NB4 (cell line): ENCODE measurements at places on chromosomes 4 and X.
A peak's percentile ranks its signal among the peaks of the same experiment; 100 is the strongest.

DNA sequence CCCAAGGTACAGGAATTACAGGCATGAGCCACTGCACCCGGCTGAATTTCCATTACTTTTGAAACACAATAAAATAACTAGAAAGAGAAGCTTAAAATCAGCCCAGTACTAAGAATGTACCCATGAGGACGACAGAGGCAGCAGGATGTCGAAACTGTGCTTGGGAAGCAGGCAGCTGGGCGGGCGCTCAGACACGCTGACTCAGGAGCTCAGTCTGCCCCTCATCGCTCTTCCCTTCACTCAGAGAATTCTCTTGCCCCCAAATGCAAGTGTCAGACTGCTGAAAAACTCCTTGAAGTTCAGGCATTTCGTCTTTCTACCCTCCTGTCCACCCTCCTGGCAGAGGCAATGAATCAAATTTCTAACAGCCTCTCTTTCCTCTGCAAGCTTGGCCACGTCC is 41.0 kb upstream of the CDKN2AIP start:
- DNase-seq = peak; percentile 40

GRCh38 chr4:130238121-130238520 is 1142.2 kb downstream of the C4orf33 start:
- DNase-seq = no peak

GRCh38 chr4:53974561-53974960 is 89.8 kb downstream of the CHIC2 start:
- no peak for DNase-seq

- DNase-seq = no peak
These were observed 87.8 kb downstream of the GATB start for GRCh38 chr4:151672996-151673395.

DNA sequence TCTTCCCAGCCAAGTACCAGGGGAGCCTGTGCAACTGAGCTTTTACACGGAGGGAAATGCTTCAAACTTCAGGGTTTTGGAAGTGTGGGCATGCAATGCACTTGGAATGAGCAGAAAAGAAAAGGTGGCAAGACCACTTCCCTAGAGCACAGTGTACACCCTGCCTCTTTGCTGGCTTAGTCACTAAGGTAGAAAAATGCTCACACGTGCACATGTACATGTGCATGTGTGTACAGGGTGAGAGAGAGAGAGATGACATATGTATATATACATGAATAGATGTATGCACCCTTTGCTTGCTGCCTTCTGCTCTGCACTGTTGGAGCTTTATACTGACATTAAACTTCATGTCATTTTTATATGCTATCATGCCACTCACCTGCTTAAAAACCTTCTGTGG is 7.9 kb upstream of the KLF3 start:
- no peak for DNase-seq

- no peak for DNase-seq
These were observed 36.7 kb upstream of the SORCS2 start for GRCh38 chr4:7155590-7156071.

GRCh38 chr4:57195622-57196021 is 85.4 kb upstream of the IGFBP7 start:
- no peak for DNase-seq

DNA sequence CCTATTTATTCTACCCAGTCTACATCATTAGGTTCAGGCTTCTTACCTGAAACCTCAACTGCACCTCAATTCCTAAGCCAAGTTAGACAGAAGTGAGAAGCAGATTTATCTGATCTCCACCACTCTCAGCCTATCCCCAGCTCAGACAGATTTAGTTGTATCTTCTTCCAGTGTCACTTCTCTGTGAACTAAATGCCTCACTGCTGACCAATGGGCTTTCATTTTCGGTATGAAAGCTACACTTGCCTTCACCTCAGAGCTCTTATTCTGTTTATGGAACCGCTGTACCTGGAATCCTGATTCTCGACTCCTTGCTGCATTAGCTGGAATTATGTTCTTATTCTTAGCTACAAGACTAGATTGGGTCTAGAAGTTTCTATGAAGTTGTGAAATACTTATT is 833.2 kb downstream of the CCSER1 start:
- no peak for DNase-seq

DNA sequence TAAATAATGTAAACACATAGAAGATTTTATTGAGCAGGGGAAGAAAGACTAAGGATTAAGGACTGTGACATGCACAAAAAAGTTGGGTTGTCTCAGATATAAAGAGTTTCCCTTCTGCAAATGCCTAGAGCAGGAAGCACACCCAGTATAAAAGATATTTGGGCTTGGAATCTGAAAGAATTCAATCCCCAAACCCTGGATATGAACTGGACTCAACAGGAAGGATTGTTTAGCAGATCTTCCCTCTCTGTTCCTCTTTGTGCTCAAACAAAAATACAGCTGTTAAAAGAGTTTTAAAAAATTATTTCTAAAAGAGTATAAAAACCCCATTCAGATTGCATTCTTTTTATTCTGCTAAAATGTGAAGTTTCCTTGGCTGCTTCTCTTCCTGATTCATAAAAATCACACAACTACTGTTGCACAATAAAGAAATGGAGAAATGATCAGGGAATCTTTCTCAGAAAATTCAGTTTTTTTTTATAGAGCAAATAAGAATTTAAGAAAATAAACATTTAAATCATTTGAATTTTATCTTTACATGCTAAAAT is 71.4 kb downstream of the PDLIM5 start:
- no peak for DNase-seq

DNA sequence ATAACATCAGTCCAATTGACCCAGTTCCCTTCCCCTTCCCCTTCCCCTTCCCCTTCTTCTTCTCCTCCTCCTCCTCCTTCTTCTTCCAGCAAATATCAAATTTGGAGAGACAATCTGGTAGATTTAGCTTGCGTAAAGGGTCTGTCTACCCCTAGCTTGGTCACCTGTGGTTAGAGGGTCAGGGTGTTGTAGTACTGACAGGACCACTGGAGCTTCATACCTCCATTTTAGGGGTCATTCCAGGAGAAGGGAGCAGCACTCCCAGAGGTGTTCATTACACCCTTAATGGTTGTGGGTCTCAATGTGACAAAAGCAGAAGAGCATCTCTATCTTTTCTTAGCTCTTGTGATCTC is 3.7 kb upstream of the FGB start:
- no peak for DNase-seq

GRCh38 chr4:181859439-181859838 is 383.8 kb upstream of the TENM3 start:
- no peak for DNase-seq

GRCh38 chr4:124104101-124104500 is 608.4 kb downstream of the ANKRD50 start:
- no peak for DNase-seq

- DNase-seq = no peak
These were observed 554.1 kb upstream of the MAGEB2 start for GRCh38 chrX:29661290-29661689.

GRCh38 chrX:154540897-154541535 is 5.6 kb downstream of the G6PD start:
- no peak for DNase-seq

DNA sequence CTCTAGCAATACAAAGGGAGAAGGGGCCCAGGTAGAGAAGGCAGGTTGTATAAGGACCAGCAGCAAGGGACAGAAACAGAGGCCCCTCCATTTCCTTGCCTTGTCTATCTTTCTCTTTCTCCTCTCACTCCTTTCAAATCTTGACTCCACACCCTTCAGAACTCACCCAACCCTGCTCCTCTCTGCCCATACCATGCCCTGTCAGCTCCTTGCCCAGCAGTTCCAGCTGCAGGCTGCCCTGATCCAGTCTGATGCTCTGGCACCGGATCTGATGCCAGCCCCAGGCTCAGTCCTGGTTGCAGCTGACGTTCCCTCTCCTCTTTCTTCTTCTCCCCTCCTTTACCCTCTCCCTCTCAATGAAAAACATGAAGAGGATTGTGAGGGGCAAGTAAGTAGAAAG is 291.2 kb downstream of the FBXW7 start:
- DNase-seq = no peak

GRCh38 chr4:144820728-144821085 is 174.8 kb downstream of the HHIP start:
- DNase-seq = no peak

- no peak for DNase-seq
These were observed 973.3 kb downstream of the PCDH18 start for GRCh38 chr4:136558940-136559494.

GRCh38 chrX:117305168-117305766 is 811.3 kb downstream of the KLHL13 start:
- no peak for DNase-seq

GRCh38 chr4:52931243-52931642 is 69.1 kb downstream of the RASL11B start:
- DNase-seq = no peak

- no peak for DNase-seq
These were observed 291.5 kb upstream of the GALNTL6 start for GRCh38 chr4:171521726-171522125.

DNA sequence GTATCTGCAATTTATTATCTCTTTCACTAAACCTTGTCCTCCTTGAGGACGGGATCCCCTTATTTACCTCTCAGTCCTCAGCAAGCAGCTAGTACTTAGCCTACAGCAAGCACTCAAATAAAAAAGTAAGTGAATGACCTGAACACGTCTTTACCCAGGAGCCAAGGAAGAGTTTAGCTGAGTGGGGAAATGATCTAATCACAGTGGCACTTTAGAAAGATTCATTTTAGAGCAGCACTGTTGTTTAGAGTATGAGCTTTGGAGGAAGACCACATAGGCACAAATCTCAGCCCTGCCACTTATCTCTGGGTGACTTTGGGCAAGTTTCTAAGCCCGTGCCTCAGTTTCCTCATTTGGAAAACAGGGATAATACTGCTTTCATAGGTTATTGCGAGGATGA is 2.7 kb downstream of the FAM120C start:
- DNase-seq = no peak

- no peak for DNase-seq
These were observed 71.2 kb downstream of the LNX1 start for GRCh38 chr4:53520116-53520515.

DNA sequence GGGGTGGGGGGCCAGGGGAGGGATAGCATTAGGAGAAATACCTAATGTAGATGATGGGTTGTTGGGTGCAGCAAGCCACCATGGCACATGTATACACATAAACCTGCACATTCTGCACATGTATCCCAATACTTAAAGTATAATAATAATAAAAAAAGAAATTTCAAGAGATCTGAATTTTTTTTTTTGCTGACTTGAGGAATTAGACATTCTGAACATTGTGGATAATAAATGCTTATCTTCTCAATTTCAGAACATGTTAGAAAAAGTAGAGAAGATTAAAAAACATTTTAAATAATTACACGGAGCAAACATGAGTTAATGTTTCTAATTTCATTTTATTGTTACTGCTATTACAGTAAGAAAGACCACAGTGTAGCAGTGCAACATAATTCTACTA is 230.4 kb downstream of the DTHD1 start:
- DNase-seq = no peak

- DNase-seq = peak; percentile 76
These were observed 326.4 kb downstream of the PPP3CA start for GRCh38 chr4:101020956-101021355.

GRCh38 chr4:88792268-88792781 is 94.7 kb upstream of the NAP1L5 start:
- no peak for DNase-seq

GRCh38 chr4:94446386-94446785 is 5.4 kb upstream of the PDLIM5 start:
- no peak for DNase-seq

GRCh38 chr4:94678896-94679295 is 78.9 kb upstream of the BMPR1B start:
- DNase-seq = no peak

- no peak for DNase-seq
These were observed 18.4 kb downstream of the DDX3X start for GRCh38 chrX:41352329-41352838.

- no peak for DNase-seq
These were observed 36.0 kb downstream of the BST1 start for GRCh38 chr4:15738877-15739276.

DNA sequence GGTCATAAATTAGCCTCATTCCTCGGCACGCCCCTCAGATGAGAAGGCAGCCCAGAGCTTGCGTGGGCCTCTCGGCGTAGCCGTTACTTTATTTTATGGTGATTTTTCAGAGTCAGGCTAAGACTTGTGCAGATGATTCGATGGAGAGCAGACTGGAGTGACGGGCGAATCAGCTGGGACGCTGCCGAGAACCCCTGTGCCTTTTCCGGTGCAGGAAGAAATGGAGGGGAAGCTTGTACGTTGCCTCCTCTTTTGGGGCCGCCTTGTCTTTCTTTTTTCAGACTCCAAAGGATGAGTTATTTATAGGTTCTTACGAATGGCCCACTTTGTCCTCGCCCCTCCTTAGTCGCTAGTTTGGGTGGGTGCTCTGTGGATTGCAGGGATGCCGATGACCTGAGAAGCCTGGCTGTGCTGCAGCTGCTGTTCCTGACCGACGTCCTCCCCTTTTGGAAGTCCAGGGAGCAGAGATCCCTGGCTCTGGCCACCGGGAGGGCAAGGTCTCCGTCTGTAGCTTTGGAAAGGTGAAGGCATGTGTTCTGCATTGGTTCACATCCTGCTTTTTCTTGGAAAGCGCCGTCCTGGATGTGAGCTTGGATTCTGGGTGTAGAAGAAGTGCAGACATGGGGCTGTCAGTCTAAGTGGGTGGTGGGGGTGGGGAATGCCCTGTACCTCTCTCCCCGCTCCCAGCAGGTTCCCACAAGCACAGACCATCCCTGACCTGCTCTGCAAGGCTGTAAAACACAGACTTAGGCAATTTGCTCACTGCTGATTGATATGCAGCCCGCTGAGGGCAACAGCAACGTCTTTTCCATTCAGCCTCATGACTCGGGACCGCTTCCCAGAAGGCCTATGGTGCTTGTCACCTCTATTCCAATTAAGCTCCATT is 9.3 kb downstream of the SORCS2 start:
- no peak for DNase-seq

GRCh38 chrX:75390470-75390869 is 116.6 kb downstream of the UPRT start:
- DNase-seq = no peak

- DNase-seq = no peak
These were observed 715.8 kb downstream of the CCSER1 start for GRCh38 chr4:90842960-90843359.

DNA sequence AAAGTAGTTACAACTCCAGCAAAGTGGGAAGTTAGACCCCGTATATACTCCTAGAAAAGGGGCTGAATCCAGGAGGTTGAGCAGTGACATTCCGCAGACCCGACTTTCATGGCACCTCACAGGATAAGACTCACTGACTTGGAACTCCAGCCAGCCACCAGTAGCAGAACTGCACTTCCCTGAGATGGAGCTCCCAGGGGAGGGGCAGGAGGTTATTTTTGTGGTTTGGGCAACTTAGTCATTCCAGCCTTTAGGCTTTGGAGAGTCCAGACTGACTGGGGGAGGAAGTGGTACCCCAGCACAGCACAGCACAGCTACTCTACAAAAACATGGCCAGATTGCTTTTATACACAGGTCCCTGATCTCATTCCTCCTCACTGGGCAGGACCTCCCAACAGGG is 319.1 kb downstream of the PCDH19 start:
- DNase-seq = peak; percentile 0
